ENCODE measurements at places on chromosomes 1 and 21.

DNA sequence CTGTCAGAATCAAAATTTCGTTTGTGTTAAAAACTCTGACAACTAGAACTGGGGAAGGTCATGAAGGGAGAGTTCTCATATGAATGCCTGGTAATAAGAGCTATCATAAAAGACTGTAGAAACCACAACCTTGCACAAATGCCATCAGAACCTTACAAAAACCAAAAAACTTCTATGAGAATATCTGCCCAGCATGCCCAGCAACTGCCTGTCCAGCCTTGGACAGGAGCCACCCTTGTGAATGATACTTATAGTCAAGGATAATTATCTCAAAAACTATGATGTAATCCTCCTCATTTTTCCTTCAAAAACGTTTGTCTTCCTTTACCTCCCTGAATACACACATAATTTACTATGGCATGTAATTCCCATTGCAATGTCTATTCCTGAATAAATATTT is 53.4 kb upstream of the C1orf185 start:
- DNase-seq, result no peak

- DNase-seq, result no peak
These were observed 39.1 kb downstream of the TYW3 start for GRCh38 chr1:74771913-74772515.

DNA sequence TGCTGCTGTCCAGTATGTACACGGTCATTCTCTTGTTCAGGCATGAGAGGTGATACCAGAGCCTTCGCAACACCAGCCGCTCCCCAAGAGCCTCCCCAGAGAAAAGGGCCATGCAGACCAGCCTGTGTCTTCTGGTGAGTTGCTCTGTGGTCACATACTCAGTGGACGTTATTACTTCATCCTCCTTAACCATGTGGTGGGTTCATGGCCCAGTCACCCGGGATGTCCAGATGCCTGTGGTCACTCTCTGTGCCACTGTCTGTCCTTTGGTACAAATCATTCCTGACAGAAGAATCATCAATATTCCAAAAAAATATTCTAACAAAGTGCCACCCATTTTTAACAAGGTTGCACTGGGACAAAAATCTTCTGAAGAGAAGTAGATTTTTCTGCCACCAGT is 8.8 kb upstream of the ZNF124 start:
- DNase-seq, result no peak

GRCh38 chr1:155003766-155004351 is 1.3 kb downstream of the ZBTB7B start:
- DNase-seq, result no peak

- DNase-seq, result no peak
These were observed 151.2 kb downstream of the PIGK start for GRCh38 chr1:77068013-77068412.

GRCh38 chr1:23211955-23212354 is 5.3 kb downstream of the HTR1D start:
- DNase-seq, result no peak

- no peak for DNase-seq
These were observed 118.1 kb downstream of the PGBD5 start for GRCh38 chr1:230308039-230308438.

DNA sequence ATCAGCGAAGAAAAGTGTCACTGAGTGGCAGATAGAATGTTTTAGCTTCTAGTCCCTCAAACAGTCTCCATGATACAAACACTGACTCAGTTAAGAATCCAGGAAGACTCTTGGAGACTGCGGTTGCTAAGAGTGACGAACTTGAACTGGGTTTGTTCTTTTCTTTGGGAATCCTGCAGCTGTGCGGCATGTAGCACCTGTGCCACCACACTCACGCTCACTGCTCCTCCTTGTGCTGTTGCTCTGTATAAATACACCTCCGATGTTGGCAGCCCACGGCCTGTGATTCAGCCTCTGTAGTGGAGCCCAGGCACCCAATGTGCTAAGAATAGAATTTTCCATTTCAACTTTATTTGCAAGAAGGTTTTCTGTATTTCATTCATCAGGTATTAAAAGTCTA is 5.5 kb upstream of the PPIE start:
- DNase-seq, result no peak

DNA sequence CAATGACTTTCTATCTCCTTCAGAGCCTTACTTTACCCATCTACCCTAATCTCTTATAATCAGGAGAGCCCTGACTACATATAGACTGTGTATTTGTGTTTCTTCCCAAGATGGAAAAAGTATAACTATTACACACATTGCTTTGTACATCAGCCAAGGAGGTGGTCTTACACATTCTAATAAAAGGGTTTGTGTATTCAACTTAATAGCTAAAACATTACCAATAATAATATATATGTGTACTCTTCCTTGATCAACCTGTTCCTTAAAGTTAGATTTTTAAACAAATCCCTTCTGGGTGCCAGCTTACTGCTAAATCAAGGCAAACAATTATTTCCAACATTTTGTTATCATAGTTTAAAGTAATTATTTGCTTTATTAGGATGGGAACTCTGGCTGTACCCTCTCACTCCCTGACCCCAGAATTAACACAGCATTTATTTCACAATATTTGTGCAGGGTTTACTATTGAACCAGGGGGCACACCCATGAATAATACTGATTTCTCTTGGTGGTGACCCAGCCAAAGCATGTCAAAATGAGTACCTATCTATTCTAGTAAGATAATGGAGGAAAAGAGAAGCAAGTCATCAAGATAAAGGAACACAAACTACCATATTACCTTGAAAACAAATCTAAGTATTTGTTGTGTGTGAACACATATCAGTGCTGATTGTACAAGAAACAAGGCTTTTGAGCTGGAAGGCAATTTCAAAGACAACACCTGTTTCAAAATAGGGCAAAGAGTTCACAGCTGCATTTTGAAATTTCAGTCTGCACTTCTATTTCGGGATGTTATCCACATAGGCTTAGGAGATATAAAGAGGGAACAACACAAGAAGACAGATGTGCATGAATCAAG is 30.1 kb upstream of the SLC45A3 start:
- no peak for DNase-seq

- no peak for DNase-seq
These were observed 21.2 kb downstream of the CYP4B1 start for GRCh38 chr1:46820076-46820475.

- DNase-seq, result no peak
These were observed 195.0 kb downstream of the ROR1 start for GRCh38 chr1:63968663-63969440.

Measured in activated CD8-positive, alpha-beta memory T cell treated with anti-CD3 and anti-CD28 coated beads for 4 hours (primary cell).